ENCODE measurements at places on chromosomes 7 and 10.

GRCh38 chr10:35448687-35449662 lies 112.7 kb downstream of the CCNY start:
- DNase-seq, result no peak

- DNase-seq, result no peak
Measured at GRCh38 chr10:111705021-111705420, 478.5 kb downstream of the GPAM start.

- DNase-seq, result no peak
Measured at GRCh38 chr7:35495377-35495776, 199.6 kb downstream of the HERPUD2 start.

DNA sequence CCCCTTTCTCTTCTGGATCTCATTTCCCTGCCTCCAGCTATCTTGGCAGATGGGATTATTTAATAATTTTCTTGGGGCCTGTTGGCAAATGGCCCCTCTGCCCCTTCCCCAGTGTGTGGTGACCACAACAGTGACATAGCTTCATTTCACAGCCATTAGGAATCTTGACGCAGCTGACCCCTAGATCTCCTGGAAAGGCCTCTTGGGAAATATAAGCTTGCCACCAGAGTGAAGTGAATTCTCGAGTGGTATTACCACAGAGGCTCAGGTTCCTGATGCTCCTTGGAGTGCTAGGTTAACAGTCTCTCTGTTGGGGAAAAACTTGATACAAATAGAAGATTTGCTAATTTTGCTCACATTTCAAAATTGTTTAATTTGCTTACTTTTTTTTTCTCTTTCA lies 57.8 kb downstream of the AUTS2 start:
- no peak for DNase-seq

DNA sequence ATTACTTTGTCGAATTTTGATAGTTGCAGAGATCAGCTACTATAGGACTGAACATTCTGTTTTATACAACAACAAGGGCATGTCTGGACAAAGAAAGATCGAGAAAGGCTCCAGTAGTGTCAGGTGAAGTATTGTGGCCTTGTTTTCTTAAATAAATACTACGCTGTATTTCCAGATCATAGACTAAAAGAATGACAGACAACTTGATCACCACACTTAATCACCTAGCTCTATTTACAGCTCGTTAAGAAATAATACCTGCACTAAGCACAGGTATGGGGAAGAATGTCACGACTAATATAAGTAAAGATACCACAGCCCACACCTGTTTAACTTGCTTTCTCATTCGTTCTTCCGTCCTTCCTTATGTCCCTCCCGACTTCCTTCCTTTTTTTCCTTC lies 269.2 kb downstream of the HGF start:
- DNase-seq, result no peak

- DNase-seq, result no peak
Measured at GRCh38 chr10:31753681-31754080, 174.9 kb downstream of the ARHGAP12 start.

GRCh38 chr10:50788951-50789945 lies 49.5 kb downstream of the ASAH2B start:
- peak; percentile 75 for DNase-seq

DNA sequence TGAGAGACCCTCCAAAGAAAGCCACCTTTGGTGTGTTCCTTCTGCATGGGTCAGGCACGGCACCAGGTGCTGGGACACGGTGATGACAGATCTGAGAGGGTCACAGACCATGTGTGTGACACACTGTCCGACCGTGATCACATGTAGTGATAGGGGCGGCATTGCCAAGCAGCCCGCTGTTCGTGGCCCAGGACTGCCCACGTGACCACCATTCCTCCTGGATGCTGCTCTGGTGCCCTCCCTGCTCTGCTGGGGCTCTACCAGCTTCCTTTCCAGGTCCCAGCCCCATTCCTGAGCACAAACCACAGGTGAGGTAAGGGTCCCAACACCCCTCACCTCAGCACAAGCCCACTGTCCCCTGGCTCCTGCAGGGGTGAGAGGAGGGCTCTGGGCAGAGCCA lies 10.1 kb upstream of the SLC18A3 start:
- DNase-seq, result no peak

GRCh38 chr7:36306722-36307121 lies 82.9 kb upstream of the ANLN start:
- DNase-seq, result no peak

DNA sequence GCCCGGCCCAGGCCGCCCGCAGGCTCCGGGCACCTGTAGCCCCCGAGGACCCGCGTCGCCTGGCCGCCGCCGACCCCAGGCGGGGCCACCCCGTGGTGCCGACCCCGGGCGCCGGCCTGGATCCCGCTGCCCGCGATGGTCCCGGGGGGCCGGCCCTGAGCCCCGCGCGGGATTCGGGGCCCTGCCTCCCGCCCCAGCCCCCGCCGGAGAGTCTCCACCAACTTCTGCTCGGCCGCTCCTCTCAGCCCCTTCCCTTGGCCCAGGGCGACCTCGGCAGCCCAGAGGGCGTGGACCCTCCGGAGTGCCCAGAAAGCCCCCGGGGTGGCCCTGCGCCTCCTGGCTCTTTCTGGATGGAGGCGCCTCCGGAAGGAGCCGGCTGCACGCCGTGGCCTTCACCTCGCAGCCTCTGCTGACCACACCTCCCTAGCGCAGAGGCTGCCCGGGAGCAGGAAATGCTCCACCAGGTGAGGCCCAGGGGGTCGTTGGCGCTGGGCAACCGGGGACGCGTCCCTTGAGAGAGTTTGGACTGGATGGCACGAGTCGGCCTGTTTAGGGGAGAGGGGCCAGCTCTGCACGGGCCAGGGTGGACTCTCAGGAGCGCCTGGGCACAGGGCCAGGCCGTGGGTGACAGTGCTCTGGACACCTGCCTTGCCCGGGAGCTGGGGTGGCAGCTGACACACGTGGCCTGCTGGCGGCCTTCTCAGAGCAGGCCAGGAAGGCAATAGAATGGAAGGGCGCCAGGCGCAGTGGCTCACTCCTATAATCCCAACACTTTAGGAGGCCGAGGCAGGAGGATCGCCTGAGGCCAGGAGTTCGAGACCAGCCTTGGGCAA lies 529 bp downstream of the ZNF853 start:
- DNase-seq, result peak; percentile 81

GRCh38 chr10:100232101-100232500 lies 2.7 kb upstream of the CHUK start:
- no peak for DNase-seq

DNA sequence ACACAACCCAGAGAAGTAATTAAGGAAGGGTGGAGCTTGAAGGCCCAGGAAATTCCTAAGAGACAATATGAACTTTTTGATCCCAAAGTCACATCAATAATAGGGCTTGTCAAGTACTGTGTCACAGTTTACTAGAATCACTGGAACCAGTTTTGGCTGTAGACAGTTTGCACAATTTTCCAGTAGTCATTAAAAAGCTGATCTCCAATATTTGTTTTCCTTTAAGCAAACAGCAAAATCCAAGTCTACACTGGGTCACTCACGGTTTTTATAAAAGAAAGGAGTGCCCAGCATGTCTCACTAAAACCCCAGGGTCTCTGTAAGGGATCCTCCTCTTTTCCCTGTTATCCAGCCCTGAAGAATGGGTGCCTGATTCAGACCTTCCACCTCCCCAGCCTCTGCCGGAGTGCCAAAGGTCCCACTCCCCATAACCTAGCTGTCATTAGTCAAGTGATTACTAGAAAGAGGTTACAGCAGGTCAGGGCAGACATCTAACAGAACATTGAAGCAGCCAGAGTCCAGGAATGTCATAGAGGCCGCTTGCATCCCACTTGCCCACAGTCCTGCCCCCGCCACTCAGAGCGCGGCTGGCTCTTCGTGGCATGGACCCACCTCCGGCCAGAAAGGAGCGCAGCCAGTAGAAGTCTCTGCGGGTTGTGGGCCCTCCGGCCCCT lies 552 bp downstream of the SLC25A16 start:
- DNase-seq, result no peak

DNA sequence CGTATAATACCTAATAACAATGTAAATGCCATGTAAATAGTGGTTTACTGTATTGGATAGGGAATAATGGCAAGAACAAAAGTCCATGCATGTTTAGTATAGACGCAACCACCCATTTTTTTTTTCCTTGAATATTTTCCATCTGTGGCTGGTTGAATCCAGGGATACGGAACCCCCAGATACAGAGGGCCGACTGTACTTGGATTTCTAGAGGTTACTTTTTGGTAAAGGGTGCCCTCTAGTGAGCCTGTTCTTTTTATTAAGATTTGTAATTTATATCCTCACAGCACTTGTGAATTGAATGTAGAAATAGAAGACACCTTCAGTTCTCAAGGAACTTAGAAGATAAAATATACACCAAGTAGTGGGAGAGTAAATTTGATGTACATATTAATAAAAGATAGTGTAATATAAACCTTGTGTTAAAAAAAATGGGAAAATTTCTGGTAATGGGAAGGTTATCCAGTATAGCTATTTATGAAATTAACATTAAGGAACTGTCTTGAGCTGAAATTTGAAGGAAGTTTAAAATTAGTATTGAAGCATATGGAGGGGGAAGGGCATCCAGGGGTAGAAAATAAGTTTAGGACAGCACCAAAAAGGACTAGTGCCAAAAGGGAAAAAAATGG lies 32.0 kb downstream of the EXOC6 start:
- peak; percentile 75 for DNase-seq

- DNase-seq, result peak; percentile 77
Measured at GRCh38 chr10:95841661-95842498, 65.9 kb upstream of the CC2D2B start.

GRCh38 chr7:147429961-147430360 lies 1160.6 kb upstream of the C7orf33 start:
- DNase-seq, result no peak

GRCh38 chr7:156549636-156550035 lies 90.9 kb upstream of the RNF32 start:
- DNase-seq, result no peak

GRCh38 chr7:76356823-76357222 lies 2.0 kb downstream of the YWHAG start:
- DNase-seq, result no peak

DNA sequence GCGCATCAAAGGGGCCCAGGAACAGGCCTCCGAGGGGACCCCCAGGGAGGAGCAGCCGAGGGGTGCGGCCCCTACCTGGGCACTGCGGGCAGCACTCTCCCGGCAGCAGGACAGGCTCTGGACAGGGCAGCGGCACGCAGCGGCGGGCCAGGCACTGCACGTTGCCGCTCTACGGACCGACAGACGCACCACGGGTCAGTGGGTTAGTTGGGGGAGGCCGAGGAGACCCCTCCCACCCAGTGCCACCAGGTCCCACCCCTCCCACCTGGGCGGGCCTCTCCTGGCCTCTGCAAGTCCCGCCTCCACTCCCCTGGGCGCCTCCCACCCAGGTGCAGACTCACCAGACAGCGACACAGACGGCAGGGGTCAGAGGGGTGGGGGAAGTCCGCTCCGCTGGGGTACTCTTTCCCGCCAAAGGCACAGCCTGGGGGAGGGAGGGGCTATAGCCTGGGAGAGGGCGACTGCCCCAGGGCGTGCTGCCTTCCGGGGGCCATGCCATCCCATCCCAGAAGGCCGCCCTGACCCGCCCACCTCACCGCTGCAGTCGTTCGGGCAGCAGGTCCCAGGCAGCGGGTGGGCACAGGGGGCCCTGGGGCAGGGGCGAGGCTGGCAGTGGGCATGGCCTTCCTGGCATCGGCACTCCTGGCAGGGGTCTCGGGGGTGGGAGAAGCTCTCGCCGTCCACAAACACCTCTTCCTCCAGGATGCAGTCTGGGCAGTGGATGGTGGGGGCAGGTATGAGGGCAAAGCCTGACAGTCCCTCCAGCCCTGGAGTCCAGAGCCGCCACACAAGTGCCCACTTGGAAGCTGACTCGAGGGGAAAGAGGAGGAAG lies 19.2 kb downstream of the KCP start:
- DNase-seq, result peak; percentile 71

DNA sequence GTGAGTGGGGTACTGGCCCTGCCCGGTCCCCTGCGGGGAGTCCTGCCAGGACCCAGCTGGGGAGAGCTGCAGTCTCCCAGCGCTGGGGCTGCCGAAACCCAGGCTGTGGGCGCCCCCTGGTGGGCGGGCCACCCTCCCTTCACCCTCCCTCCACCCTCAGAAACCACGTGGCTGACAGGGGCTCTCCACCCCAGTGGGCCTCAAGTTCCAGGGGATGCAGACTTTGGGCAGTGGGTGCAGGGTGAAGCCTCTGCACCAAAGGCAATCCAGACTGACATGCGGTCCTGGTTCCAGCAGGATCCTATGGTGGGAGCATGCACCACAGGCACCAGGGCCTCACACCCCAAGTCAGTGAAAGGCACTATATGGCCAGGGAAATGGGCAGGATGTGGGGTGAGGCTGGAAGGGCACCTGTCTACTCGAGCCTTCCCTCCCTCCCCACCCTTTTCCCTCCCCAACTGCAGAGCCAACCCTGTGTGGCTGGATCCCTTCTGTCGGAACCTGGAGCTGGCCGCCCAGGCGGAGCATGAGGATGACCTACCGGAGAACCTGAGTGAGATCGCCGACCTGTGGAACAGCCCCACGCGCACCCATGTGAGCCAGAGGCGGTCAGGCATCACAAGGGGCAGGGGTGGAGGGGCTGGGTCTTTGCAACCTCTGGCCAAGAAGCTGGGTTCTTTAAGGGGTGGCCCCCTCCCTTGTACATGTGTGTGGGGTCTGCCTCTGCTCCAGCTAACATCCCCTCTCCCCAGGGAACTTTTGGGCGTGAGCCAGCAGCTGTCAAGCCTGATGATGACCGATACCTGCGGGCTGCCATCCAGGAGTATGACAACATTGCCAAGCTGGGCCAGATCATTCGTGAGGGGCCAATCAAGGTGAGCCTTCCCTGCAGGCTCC lies 38.8 kb downstream of the PSAP start:
- DNase-seq, result peak; percentile 74

DNA sequence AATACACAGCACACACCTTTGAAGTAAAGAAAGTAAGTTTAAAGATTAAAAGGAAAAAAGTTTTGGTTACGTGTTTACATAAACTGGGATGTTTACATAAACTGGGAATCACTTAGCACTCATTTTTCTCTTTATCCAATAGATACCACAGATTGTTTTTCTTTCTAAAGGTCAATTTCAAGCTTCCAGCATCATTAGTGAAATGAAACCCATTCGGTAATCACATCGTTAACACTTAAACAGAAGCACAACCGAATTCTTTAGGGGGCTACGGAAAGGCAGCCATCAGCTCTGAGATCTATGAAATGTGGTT lies 1.1 kb downstream of the ODAD2 start:
- no peak for DNase-seq

- no peak for DNase-seq
Measured at GRCh38 chr7:37732888-37733287, 49.3 kb downstream of the GPR141 start.

GRCh38 chr7:87075671-87076404 lies 16.4 kb upstream of the ELAPOR2 start:
- no peak for DNase-seq

- peak; percentile 20 for DNase-seq
Measured at GRCh38 chr10:78937800-78938694, 130.7 kb upstream of the ZMIZ1 start.

Data from GM23338 (cell line).